CD8-positive, alpha-beta T cell (primary cell): ENCODE measurements at places on chromosomes 16 and 17.

- no peak for DNase-seq
Observed at GRCh38 chr17:50631195-50631907, 3.3 kb upstream of the ABCC3 start.

DNA sequence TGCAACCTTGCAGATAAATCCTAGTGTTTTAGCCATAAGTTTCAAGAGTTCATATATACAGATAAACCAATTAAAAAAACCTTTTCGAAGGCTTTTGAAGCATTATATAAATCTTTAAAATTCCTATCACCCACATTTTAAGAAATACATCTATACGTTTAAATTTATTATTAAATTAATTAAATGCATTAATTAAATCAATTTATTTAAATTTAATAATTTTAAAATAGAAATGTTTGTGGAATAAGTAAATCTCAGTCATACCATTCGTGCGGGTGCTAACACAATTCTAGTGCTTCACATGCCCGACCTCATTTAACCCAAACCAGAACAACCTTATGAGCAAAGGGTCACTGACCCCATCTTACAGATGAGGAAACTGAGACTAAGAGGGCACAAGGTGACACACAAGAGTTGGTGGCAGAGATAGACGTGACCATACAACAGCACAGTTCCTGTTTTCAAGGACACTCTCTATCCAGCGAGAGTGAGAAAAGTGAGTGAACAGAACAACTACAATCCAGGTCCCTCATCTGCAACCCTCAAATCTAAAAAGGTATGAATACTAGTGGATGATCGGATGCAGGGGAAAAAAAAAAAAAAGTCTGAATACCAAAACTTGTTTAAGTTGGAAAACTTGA, 1.4 kb downstream of the NSMCE1 start:
- peak; percentile 15 for DNase-seq

GRCh38 chr17:1171953-1172352, 7.8 kb downstream of the ABR start:
- DNase-seq: no peak

DNA sequence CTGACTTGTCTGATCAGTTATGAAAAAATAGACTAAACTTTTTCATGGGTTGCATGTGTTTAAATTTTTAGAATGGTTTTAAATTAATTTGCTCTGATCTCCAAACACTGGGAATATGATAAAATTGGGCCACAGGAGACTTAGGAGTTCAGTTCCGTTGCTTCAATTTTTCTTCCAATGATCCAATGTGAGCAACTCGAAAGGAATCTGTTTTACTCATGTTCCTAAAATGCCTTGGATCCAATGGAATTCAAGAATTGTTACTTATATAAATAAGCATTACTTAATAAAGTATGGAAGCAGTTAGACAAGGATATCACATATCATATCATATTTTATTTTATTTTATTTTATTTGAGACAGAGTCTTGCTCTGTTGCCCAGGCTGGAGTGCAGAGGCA, 56.0 kb upstream of the NACA2 start:
- no peak for DNase-seq

DNA sequence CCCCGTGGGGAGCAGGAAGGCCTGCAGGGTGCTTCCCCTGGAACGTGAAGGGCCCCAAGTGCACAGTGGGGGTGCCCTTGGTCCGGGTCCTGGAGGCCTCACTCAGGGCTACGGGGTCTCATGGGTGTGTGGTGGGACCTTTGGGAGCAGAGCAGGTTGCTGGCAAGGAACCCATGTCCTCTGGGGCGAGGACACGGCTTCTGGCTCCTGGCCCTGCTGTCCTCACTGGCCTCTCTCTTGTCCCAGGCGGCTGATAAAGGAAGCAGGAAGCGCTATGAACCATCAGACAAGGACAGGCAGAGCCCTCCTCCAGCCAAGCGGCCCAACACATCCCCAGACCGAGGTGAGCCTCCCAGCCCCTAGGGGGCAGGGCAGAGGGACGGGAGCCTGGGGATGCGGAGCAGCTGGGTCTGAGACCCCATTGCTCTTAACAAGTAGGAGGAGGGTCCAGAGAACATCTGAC, 9.8 kb upstream of the IL17C start:
- no peak for DNase-seq
